ENCODE measurements at places on chromosomes 4 and X.

DNA sequence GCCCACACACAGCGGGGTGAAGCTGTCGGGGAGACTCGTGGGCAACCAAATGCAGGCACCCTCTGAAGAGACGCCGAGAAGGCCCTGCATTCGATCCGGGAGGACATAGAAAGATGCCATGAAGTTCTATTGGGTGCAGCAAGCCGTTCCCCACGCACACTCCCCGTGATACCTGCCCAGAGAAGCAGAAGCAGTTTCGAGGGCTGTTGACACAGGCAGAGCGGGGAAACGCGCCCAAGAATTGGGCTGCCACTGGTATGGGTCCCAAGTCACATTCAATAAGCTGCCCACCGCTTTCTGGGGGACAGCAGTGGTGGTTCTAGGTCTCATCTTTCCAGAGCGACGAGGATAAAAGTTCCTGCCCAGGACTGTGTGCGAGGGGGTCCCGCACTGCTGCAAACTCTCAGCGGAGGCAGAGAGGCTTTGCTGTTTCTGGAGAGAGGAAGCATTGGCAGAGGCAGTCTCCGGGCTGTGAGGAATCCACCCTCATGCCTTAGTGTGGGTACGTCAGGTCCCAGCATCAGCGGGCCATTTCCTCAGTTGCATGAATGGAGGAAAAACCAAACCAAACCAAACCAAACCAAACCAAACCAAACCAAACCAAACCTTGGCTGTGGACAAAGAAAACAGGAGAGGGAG is 10.1 kb downstream of the PITX2 start:
- no peak for DNase-seq

- DNase-seq, result no peak
These were observed 359.2 kb downstream of the CCSER1 start for GRCh38 chr4:90486346-90486745.

DNA sequence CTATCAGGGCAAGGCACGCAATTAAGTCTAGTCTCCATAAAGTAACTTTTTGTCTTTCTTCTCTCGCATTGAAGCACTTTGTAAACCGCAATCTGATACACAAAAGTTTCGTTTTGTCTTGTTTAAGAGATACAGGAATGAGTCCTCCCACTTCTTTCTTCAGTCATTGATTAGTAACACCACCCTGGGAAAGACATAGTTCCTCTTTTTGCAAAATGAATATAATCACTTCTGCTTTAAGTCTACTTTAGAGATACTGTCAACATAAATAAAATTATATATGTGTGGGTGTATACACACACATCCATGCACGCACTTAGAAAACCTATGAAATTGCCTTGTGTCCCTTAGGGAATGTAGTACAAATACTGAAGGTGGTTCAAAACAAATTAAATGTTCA is 11.7 kb downstream of the COQ2 start:
- no peak for DNase-seq

GRCh38 chr4:142128529-142128928 is 492.1 kb downstream of the IL15 start:
- no peak for DNase-seq

GRCh38 chr4:16090096-16090705 is 6.4 kb upstream of the PROM1 start:
- no peak for DNase-seq

- DNase-seq, result no peak
These were observed 73.0 kb upstream of the CLCN4 start for GRCh38 chrX:10083809-10084208.

DNA sequence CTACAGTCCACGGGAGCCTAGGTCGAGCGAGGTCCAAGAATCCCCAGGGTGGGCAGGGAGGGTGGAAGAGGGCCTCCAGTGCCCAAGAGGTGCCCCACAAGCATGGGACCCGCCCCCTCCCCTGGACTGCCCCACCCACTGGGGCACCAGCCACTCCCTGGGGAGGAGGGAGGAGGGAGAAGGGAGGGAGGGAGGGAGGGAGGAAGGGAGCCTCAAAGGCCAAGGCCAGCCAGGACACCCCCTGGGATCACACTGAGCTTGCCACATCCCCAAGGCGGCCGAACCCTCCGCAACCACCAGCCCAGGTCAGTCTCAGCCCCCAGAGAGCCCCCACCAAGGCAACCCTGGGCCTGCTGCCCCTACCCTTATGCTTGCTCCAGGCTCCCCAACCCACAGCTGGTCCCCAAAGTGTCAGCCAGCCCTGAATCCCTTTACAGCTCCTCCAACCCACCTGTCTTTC is at the start of gene GATA1:
TSS of gene GATA1 (plus strand) at position 250 of the 460 bp plus-strand sequence. CDS start 4,520 bp downstream, outside the sequence.
- no peak for DNase-seq

- no peak for DNase-seq
These were observed 660 bp upstream of the HSPA4L start for GRCh38 chr4:127781300-127782024.

DNA sequence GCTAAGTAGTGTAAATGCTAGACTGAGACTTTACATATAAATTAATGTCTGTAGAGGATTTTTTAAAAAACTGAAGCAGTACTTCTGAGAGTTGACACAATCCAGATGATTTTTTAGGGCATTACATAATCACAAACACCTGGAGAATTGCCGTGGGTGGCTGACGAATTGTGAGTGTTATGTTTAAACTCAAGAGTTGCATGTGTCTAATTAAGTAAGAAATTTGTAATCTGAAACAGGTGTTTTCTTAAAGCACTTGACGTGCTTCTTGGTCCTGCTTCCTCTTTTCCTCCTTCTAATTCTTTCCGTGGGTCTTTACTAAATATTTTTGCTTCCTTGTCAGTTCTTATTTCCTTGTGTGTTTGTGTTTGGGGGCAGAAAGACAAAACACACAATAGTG is 27.8 kb downstream of the PIR start:
- no peak for DNase-seq

DNA sequence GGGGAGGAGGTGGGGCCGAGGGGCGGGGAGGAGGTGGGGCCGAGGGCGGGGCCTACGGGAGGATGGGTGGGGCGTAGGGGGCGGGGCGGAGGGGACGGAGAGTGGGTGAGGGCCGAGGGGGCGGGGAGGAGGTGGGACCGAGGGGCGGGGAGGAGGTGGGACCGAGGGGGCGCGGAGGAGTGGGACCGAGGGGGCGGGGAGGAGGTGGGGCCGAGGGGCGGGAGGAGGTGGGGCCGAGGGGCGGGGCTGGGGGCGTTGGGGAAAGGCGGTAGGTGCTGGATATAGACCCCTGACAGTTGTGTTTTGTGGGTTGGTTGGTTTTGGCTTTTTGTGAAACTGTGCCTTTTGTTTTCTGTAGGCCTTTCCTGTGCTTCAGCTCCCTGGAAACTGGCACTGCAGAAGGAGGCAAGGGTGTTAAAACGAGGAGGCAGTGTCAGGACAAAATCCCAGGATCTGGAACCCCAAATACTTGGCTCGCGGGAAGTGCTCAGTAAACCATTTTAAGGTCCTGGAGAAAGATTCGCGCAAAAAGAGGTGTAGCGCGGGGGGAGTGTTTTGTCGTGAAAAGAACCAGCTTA is 580 bp upstream of the MMGT1 start:
- peak; percentile 51 for DNase-seq

- DNase-seq, result no peak
These were observed 100.9 kb downstream of the FHDC1 start for GRCh38 chr4:153036931-153037482.

GRCh38 chrX:53442322-53442631 is 8.1 kb upstream of the HSD17B10 start:
- no peak for DNase-seq

DNA sequence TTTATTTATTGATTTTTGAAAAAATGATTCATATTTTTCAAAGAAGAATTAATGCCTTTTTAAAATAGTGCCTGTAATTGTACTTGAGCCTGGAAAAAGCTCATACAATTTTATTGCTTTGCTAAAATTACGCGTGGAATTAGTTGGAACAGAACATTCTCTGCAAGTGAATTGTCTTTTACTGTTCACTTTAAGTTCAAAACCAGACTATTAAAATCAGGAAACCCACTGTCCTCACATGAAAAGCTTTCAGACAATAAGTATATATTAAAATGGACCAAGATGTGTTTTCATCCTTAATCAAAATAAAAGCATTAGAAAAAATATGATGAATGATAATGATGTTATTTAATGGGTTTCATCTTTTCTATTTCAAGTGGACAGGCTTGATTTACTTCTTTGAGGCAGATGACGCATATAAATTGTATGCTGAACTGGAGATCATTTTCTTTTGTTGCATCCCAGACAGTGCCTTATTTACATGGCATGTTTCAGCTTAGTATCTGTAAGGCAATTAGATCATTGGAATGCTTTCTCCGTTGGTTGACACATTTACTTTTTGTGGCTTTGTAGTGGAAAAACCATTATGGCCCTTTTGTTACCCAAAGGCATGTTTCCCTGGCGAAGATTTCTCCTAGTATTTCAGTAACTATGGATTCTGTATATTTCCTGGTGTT is 299.0 kb upstream of the MAGEC2 start:
- no peak for DNase-seq

DNA sequence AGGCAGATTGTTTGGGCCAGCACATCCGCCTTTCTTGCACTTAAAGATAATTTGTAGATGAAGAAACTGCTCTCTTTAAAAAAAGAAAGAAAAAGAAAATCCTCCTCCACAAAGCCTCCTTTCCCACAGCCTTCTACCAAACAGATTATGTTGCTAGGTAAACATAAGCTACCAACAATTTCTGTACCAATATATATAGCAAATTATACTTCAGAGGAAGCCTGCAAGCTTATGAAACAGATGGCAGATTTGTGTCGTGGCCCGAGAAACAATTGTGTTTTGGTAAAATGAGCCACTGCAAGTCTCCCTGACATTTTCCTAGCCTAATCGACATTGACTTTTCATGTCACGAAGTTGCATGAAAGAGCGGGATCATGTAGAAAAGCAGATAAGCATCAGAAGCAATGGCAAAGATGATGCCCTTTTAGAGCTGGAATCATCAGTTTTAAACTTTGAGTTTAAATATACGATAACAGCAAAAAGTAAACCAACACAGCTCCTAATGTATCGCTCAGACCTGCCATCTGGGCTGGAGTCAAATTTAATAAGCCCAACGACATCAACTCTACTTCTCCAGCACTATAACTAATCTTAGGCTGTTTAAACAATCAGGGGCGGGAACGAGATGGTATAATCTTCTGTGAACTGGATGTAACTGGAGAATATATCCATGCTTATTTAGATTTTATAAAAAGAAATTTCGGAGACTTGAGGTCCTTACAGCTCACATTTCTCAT is 94.9 kb upstream of the PLAC1 start:
- DNase-seq, result no peak

DNA sequence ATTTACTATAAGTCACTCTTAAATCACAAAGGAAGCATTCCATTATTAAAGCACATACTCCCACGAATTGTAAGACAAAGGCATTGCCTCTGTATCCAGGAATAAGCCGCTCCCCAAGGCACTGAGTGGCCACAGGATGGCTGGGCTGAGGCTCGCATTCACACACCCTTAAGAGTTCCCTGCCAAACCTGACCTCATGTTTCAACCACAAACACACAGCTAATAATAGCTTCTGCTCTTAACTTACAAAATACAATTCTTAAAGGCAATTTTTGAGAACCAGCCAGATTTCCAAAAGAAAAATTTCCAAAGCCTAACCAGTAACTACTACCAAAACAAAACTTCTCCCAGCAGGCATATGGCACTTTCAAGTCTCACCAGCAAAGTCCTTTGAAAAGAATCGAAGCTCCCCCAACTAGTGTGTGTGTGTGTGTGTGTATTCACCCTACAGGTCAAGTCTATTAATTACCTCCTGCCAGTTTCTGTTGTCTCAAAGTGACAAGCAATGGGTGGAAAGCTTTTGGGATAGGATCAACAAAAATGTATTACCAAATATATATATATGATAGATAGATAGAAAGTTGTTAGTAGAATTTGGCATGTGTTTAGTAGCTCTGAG is 36.0 kb downstream of the ARHGAP6 start:
- DNase-seq, result no peak

GRCh38 chr4:176262243-176262642 is 6.8 kb downstream of the ASB5 start:
- DNase-seq, result no peak

- DNase-seq, result no peak
These were observed 93.2 kb upstream of the FAM47B start for GRCh38 chrX:34849371-34849770.

- DNase-seq, result no peak
These were observed 17.5 kb upstream of the UGDH start for GRCh38 chr4:39544580-39545315.

DNA sequence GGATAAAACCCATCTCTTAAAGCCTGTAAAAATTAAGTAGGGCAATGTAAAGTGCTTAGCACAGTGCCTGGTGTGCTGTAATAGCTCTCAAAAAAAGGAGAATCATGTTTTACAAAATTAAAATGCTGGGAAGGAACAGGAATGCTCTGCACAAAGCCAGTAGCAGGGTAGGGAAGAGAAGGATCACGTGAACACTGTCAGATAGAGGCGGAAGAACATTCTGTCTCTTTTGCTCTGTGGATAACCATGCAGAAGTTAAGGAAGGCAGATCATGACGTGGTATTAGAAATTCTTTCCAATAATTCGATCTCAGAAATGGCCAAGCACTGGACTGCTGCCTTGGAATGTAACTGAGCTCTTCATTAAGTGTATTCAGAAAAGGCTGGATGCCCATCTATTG is 136.2 kb upstream of the PDLIM3 start:
- DNase-seq, result no peak

DNA sequence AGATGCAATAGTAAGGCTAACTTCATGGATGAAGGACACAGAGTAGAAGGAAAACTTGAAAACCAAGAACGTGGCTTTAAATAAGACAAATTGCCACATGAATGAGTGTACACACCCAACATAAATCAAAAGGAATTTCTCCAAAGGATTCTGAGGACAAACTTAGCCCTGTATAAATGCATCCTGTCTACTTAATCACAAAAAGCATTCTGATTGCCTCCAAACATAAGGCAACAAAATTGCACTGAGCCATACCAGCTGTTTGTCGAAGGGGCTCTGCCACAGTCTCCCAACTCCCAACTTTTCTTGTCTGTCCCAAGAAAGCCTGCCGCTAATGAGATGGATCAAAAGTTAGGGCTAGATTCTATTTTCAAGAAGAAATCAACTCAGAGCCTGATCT is 194.3 kb downstream of the SOWAHB start:
- no peak for DNase-seq

DNA sequence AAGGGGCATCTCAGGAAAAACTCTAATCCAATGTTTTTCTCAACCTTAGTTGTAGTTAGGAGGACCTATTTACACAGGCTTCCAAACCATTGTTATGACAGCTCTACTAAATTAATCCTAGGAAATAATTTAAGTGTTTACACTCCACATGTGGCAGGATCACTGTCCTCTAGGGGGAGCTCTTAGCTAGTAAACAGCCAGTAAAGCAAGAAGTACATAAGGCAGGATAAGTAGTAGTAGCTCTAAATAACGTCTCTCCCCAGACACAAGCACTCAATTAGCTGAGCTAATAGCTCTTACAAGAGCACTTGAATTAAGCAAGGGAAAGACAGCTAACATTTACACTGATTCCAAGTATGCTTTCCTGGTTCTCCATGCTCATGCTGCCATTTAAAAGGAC is 37.3 kb downstream of the NUDT11 start:
- no peak for DNase-seq

DNA sequence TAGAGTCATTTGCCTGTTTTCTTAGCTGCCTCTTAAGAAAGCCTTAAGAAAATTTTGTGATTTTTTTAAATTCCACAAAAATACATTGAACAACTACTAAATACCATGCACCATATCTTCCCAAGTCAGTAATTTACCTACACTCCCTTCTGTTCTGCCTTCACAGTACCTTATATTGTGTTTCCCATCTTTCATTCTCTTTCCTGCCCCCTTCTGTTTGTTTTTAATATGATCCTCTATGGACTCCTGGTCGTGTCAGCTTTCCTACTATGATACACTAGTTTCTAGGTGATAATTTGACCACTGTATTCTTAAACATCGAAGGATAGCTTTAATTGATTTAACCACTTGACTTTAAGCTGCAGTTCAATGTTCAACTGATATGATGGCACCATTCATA is 297.7 kb upstream of the HAND2 start:
- no peak for DNase-seq
